Gastrocnemius medialis (tissue), 4 donors: ENCODE measurements at places on chromosomes 2 and 18.

- H3K27me3 ChIP-seq: no peaks in the 10 kb centered on the region
- no peak for DNase-seq
- H3K4me1 ChIP-seq: no peaks in the 10 kb centered on the region
- H3K27ac ChIP-seq: no peak overlapping the region
- H3K4me3 ChIP-seq: no peak overlapping the region
Observed at GRCh38 chr18:51437280-51438271, 240.1 kb upstream of the MEX3C start.

- no peak for DNase-seq
- no peaks in the 10 kb centered on the region for H3K36me3 ChIP-seq
- H3K27ac ChIP-seq: peak overlapping the region; percentile 95
- no peaks in the 10 kb centered on the region for H3K27me3 ChIP-seq
- H3K4me3 ChIP-seq: peak overlapping the region; percentile 82
Observed at GRCh38 chr2:177553176-177553884, 160.8 kb downstream of the AGPS start.

DNA sequence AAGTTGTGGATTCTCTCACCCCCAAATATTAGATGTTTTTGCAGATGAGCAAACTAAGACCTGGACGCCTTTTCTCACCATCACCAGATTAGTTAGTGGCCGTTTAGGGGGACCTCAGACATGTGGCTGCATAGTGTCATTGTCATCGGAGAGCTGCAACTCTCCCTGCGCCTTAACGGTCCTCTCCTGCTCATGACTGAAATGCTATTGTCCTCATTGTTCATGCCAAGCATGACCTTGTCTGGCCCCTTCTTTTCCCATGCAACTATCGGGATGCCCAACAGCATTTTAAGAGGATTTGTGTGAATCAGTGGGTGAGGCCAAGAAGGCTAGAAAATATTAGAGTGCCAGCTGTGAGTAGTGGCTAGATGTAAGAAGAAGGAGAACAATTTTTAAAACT is 174.2 kb downstream of the SOCS6 start:
- peaks cover 10% of the 10 kb centered on the region for H3K4me1 ChIP-seq
- DNase-seq: no peak
- no peaks in the 10 kb centered on the region for H3K36me3 ChIP-seq
- H3K4me3 ChIP-seq: no peak overlapping the region

DNA sequence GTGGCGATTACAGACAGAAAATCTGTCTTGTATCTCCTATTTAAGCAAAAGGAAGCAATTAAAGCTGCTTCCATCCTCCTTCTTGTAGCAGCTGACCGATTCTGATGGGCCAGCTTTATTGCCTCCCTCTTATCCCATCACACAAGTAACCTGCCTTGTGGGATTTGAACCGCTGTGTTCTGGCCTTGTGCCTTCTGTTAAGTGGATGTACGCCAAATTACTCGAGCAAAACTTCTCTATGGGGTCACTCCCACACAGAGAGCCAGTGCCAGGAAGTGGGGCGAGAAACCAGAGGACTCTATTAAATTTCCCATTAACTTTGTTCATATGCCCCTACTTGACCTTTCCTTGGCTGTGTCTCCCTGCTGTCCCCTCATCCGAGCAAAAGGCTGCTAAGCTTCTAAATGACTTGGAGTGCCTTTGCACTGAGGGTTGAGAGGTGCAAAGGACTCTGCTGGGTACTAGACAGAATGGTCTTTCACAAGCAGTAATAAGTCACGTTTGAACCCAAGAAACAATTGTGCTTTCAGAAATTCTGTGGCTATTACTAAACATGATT is 672.5 kb downstream of the MBD2 start:
- no peak overlapping the region for H3K27ac ChIP-seq
- no peaks in the 10 kb centered on the region for H3K36me3 ChIP-seq
- DNase-seq: no peak
- no peak overlapping the region for H3K4me3 ChIP-seq
- H3K4me1 ChIP-seq: no peaks in the 10 kb centered on the region
- H3K27me3 ChIP-seq: no peaks in the 10 kb centered on the region

DNA sequence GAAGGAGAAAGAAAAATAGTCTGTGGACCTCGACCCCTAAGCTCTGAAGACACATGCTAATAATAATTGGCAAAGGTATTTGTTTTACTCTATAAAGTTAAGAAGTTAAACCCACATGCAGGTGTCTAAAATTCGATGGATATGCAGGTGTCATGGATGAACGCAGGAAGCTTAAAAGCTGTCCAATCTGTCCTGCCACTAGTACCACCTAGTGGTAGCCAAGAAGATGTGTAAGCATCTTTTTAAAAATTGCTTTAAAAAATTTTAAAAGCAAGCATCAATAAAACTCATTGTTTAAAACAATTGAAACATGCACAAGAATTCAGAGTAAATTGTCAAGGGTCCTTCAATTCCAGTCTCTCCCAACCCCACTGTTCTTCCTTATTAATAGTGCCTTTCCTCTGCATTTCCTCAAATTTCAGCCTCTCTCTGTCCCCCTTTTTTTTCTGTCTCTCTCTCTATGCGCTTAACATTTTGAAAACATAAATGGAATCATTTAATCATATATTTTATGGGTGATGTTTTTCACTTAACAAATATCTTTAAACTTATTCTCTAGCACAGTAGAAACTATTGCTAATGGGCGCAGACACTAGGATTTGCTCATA is 30.6 kb upstream of the PPP3R1 start:
- DNase-seq: no peak
- H3K27me3 ChIP-seq: no peaks in the 10 kb centered on the region
- H3K4me1 ChIP-seq: peaks cover 17% of the 10 kb centered on the region
- no peaks in the 10 kb centered on the region for H3K36me3 ChIP-seq
- no peak overlapping the region for H3K27ac ChIP-seq

DNA sequence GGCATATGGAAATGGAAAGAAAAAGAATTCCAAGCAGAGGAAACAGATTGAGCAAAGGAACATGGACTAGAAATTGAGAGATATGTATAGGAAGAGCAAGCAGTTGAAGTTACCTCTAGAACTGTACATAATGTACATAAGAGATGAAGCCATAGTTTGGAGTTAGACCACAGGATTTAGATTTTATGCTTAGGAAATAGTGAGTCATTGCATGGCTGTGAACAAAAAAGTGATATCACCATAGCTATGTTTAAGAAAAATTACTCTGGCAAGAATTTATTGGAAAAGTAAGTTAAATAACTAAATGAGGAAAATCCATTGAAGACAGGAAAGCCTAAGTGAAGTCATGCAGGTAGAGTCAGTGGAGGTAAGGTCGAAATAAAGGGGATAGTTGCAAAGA is 99.4 kb upstream of the GALNT5 start:
- H3K36me3 ChIP-seq: no peaks in the 10 kb centered on the region
- no peak for DNase-seq
- no peak overlapping the region for H3K4me3 ChIP-seq
- H3K27ac ChIP-seq: no peak overlapping the region

DNA sequence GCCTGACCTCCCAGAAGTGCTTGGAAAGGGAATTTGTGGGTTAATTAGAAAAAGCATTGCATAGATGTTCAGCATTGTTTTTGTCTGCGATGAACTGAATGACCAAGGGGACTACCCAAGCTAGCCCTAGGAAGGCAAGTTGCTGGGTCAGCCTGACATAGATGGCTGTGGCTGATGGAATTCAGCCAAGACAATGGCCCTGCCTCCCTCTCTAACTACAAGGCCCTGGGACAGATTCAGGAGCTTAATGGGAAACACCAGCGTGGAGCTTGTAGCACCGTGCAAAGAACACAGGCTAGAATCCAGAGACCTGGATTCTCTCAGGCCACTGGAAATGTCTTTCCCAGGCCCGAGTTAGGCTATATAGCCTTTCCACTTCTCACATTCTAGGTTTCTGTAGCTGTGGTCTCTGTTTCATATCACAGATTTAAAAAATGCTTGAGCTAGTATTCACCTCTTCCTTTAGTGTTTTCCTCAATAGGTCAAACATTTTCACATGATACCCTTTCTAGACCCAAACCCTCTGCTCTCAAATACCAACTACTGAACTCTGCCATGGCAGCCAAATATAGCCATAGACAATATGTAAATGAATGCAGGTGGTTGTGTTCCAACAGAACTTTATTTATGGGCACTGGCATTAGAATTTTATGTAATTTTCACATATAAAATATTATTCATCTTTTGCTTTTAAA is 294.3 kb upstream of the MEX3C start:
- no peaks in the 10 kb centered on the region for H3K36me3 ChIP-seq
- no peaks in the 10 kb centered on the region for H3K4me1 ChIP-seq
- H3K27ac ChIP-seq: no peak overlapping the region
- H3K27me3 ChIP-seq: no peaks in the 10 kb centered on the region
- H3K4me3 ChIP-seq: no peak overlapping the region

- H3K4me3 ChIP-seq: no peak overlapping the region
- H3K36me3 ChIP-seq: no peaks in the 10 kb centered on the region
- no peak overlapping the region for H3K27ac ChIP-seq
- DNase-seq: no peak
- H3K4me1 ChIP-seq: no peaks in the 10 kb centered on the region
- H3K27me3 ChIP-seq: no peaks in the 10 kb centered on the region
Observed at GRCh38 chr2:173898178-173898668, 67.0 kb downstream of the SP3 start.

GRCh38 chr2:86337244-86337835 is at the start of gene REEP1:
TSS of gene REEP1 (minus strand) at chr2:86337626. CDS start at chr2:86337510, 116 bp downstream.
- H3K36me3 ChIP-seq: no peaks in the 10 kb centered on the region
- peak; percentile 64 for DNase-seq
- H3K4me3 ChIP-seq: peak within 1 kb of the TSS; percentile 66
- H3K27ac ChIP-seq: peak within 1 kb of the TSS; percentile 70

DNA sequence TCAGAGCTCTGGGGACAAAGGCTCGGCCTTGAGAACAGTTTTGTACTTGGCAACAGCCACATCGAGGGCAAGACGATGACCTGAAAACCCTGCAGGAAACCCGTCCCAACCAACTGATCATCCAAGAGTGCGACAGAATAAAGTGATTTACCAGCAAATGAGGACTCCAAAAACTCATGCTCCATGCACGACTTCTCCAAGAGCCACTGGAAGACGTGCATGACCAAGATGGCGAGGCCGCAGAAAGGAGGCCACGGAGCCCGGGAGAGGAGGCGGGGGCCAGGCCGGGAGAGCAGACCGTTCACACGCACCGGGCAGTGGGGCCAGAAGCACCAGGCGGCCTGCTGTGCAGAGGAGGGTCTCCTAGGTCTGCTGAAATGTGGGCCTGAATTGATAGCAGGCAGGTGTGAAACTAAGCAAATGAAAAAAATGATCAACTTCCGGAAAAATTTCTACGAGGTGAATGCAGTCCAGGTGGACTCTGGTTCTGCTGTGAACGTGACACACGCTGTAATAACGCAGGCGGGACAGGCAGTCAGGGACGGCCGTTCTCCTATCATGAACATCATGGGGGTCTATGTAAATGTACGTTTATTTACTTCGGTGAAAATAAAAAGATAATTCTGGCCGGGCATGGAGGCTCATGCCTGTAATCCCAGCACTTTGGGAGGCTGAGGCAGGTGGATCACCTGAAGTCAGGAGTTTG is 252.2 kb downstream of the HDAC4 start:
- peak overlapping the region; percentile 87 for H3K27ac ChIP-seq
- H3K27me3 ChIP-seq: no peaks in the 10 kb centered on the region
- H3K4me1 ChIP-seq: peaks cover 24% of the 10 kb centered on the region
- no peaks in the 10 kb centered on the region for H3K36me3 ChIP-seq

- no peak overlapping the region for H3K4me3 ChIP-seq
- no peaks in the 10 kb centered on the region for H3K4me1 ChIP-seq
- no peaks in the 10 kb centered on the region for H3K36me3 ChIP-seq
- no peaks in the 10 kb centered on the region for H3K27me3 ChIP-seq
Observed at GRCh38 chr2:170391018-170391417, 213.1 kb downstream of the MYO3B start.
